Activated naive CD4-positive, alpha-beta T cell treated with anti-CD3 and anti-CD28 coated beads for 36 hours (primary cell): ENCODE measurements at places on chromosomes 7 and 10. TPM values are rescaled to one million over a fixed set of nuclear protein-coding genes. Genes with fewer than 3 reads are reported as not detected.
A peak's percentile ranks its signal among the peaks of the same experiment; 100 is the strongest.

- DNase-seq, result no peak
Observed at GRCh38 chr7:138468244-138469123, 8.4 kb downstream of the TRIM24 start.

- DNase-seq, result no peak
Observed at GRCh38 chr7:112084520-112084971, 121.7 kb downstream of the DOCK4 start.

DNA sequence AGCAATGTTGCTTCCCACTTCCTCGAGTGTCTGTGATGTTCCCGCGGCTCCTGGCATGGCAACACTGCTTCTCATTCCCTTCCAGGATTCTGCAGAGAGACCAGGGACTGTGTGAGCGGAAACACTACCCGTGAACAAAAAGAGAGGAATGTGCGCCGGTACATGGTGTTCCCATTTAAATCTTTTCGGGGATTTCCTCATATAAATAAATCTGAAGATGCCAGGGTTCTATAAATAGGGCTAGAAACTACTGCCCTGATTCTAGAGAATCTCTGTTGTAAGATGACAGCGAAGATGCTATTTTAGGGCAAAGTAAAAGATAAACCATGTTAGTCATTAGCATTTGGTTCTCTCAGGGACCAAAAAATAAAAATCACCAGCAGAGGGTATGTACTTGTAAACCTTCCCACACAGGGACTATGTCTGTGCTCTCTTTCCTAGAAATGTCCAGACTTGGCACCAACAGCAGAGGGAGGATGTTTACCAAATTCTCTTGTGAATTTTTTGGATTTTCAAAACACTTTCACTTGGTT lies 92.2 kb upstream of the DDC start:
- DNase-seq, result no peak

DNA sequence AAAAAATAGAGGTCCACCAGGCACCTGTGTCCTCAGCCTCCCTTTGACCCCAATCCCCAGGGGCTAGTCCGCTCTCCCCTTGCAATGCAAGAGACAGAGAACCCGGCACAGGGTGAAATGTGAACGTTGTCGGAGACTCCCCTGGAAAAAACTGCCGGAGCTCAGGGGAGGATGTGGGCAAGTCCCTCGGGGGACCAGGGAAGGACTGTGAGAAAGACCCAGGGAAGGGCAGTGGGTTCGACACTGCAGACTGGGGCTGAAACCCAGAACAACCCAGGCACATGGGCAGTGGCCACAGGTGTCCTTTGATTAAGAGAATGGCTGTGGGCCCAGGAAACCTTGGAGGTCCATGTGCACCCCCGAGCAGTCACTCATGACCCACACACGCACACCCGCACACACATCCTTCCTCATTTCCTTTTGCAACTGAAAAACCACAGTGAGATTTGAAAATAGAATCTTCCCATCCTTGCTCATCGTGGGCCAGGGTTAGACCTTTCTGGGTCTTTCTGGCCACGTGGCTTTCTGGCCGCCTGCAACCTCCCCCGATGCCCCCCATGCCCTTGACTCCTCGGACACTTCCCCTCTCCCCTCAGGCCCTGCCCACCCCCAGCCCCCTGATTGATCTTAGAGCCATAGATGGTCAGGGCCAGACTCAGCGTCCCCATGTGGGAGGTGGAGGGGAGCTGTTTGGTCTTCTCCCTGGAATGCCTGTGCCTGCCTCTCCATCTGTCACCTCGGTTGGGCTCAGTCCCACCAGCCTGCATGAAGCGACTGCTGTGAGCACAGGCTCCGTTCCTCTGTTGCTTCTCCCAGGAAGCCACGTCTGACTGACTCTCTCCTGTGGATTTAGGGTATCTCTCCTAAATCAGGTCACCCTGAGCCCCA lies 7.9 kb downstream of the LAT2 start:
- peak; percentile 31 for DNase-seq

- DNase-seq, result peak; percentile 66
Observed at GRCh38 chr7:101538596-101539459, 90.3 kb downstream of the MYL10 start.

DNA sequence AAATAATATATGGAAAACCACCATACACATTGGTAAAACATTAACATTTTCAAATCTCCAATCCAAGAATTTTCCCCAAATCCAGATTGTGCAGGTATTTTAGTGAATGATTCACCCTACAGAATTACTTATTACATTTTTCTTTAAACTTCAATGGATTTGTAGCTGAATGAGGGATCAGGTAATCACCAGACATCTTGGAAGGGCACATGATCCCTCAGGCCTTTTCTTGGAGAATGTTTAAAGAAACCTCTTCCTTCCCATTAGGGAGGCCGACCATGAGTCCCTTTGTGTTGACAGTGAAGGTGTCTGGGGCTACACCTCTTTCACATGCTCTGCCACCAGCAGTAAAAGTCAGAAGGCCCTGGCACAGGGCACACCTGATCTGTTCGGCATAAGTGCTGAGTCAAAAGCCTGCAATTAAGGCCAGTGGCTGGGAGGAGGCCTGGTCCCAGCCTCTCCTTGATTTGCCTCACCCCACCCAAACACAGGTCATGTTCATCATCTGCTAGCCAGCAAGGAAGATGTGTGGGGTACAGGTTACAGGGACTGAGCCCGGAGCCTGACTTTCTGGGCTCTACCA lies 207.7 kb downstream of the SNX10 start:
- DNase-seq, result no peak

DNA sequence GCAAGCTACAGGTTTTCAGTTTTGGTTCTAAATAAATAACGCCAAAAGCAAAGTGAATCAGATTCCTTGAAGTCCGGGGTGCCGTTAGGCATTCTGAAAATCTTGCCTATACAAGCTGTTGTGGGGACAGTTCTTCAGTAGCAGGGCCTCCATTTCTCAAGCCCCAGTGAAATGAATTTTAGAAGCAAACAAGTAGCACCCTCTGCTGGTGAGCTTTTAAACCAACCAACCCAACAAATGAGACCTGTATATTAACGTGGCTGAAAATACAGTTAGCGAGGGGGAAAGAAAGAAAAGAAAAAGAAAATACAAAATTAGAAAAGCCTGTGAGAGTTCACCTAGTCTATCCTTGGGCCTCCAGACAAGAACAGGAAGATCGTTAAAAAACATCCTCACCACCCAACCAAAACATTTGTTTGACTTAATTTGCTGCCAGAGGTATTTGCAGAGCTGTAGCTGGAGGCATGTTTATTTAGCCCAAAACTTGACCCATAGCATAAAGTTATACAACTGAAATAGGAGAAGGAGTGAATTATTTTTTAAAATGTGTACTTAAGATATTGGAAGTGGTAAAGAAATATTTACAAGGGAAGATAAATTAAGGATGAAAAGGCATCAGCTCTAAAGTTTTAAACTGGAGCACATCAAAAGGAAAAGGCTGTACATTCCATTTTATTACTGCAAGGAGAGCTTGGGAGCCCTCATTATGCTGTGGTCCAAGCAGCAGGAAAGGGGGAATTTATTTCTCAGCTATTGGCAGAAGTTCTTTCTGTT lies 98.9 kb downstream of the DYNC1I1 start:
- DNase-seq, result peak; percentile 23

Gene FKBP6
- total RNA-seq, result not detected

Gene C7orf57
- 0.44 TPM for total RNA-seq

Gene ASAH2B
- total RNA-seq, result 3.9 TPM

Gene OR2A42
- total RNA-seq, result not detected

Gene AKR1B1
- 103 TPM for total RNA-seq

Gene BTBD16
- not detected for total RNA-seq

Gene GIMAP7
- 41.6 TPM for total RNA-seq

Gene LIPN
- not detected for total RNA-seq
